Mesothelial cell of epicardium (in vitro differentiated cells): ENCODE measurements at places on chromosomes 2 and 18.

DNA sequence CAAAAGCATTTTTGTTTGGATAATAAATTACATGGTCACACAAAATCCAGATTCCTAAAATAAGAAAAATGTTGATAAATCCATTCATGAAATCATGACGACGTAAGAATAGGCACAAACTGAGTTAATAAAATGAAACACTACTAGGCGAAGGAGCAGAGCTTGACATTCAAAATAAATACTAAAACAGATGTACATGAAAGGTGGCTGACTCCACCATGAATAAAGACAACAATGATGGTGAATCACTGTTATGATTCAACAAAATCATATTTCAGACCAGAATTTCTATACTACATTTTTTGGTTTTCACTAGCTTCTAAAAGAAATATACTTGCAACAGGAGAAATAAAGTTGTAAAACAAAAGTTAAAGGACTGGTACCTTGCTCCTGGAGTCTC lies 122.0 kb upstream of the RNU4ATAC start:
- no peak for DNase-seq
- H3K4me3 ChIP-seq: no peak overlapping the region
- H3K4me1 ChIP-seq: peaks cover 28% of the 10 kb centered on the region
- no peaks in the 10 kb centered on the region for H3K27me3 ChIP-seq

DNA sequence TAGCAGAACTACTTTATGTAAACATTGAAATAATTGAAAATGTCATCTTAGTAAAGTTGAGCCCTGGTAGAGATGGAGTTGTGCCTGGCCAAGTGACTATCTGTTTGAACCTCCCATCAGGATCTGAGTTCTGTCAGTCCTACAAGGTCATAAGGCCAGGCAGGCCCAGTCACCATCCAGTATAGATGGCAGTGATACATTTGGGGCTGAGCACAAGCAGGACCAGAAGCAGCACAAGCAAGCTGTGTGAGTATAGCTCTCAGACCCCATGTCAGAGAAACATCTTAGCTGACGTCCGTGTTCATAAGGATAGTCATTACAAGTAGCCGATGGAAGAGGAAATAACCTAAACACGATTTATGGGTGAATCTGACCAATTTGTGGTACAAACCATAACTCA lies 44.5 kb upstream of the RBMS1 start:
- no peak overlapping the region for H3K27ac ChIP-seq
- H3K36me3 ChIP-seq: no peaks in the 10 kb centered on the region
- H3K27me3 ChIP-seq: no peaks in the 10 kb centered on the region
- no peak overlapping the region for H3K4me3 ChIP-seq
- peaks cover 16% of the 10 kb centered on the region for H3K4me1 ChIP-seq

GRCh38 chr2:182072861-182073260 lies 87.2 kb downstream of the PPP1R1C start:
- H3K27me3 ChIP-seq: no peaks in the 10 kb centered on the region
- no peak overlapping the region for H3K27ac ChIP-seq
- no peak overlapping the region for H3K4me3 ChIP-seq
- H3K36me3 ChIP-seq: no peaks in the 10 kb centered on the region
- DNase-seq: no peak

DNA sequence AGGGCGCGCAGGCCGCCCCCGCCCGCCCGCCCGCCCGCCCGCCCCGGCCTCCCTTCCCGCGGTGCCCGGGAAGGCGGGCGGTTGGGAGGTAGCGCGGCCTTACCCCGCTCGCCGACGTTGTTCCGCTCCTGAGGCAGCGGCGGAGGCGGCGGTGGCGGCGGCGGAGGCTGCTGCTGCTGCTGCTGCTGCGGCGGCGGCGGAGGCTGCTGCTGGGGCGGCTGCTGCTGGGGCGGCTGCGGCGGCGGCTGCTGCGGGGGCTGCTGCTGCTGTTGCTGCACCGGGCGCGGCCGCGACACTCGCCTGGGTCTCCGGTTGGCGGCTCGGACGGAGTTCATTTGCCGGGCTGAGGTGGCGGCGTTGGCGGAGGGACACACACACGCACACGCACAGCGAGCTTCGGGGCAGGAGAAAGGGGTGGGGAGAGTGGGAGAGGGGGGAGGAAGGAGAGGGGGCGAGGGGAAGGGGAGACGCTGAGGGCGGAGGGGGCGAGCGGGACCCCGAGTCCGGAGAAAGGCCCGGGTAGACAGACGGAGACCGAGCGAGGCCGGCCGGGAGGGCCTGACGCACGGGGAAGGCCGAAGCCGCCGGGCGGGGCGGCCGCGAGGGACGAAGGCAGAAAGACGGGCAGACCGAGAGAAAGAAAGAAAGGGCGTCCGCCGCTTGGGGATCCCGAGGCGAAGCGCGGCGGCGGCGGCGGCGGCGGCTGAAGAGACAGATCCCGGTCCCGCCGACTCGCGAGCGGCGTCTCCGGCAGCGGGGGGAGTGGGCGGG lies 727 bp downstream of the FBXO11 start:
- H3K36me3 ChIP-seq: no peaks in the 10 kb centered on the region
- H3K27me3 ChIP-seq: no peaks in the 10 kb centered on the region
- DNase-seq: peak; percentile 55
- H3K27ac ChIP-seq: peak overlapping the region; percentile 97

- peaks cover 3% of the 10 kb centered on the region for H3K36me3 ChIP-seq
- no peak overlapping the region for H3K4me3 ChIP-seq
- H3K27me3 ChIP-seq: no peaks in the 10 kb centered on the region
Measured at GRCh38 chr2:237734905-237735623, 63.5 kb upstream of the RBM44 start.

- no peaks in the 10 kb centered on the region for H3K27me3 ChIP-seq
- peaks cover 9% of the 10 kb centered on the region for H3K4me1 ChIP-seq
- no peaks in the 10 kb centered on the region for H3K36me3 ChIP-seq
- DNase-seq: no peak
Measured at GRCh38 chr2:8656160-8656641, 25.7 kb upstream of the ID2 start.

- no peak for DNase-seq
- H3K4me1 ChIP-seq: peaks cover 16% of the 10 kb centered on the region
- H3K4me3 ChIP-seq: no peak overlapping the region
- no peaks in the 10 kb centered on the region for H3K36me3 ChIP-seq
- H3K27ac ChIP-seq: no peak overlapping the region
Measured at GRCh38 chr2:200733713-200734198, 78.0 kb upstream of the BZW1 start.

GRCh38 chr2:14363137-14363536 lies 269.4 kb upstream of the LRATD1 start:
- H3K4me1 ChIP-seq: no peaks in the 10 kb centered on the region
- no peaks in the 10 kb centered on the region for H3K36me3 ChIP-seq
- no peak for DNase-seq
- no peaks in the 10 kb centered on the region for H3K27me3 ChIP-seq
- H3K4me3 ChIP-seq: no peak overlapping the region

DNA sequence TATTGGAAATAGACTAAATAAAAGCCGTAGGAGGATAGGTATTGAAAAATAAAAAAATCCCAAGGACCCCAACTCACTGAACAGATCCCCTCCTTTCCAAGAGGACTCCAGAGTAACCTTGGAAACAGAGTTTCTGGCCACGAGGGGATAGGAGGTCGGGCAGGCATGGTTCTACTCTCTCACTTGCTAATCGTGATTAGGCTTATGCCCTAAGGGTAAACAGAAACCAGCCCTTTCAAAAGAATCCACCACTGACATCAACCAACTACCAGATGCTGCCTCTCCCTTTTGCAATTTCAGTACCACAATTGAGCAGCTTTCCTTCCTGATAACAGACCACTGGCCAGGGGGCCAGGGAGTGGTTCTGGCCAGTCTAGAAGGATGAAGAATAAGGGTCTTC lies 477.8 kb downstream of the EIPR1 start:
- no peak overlapping the region for H3K27ac ChIP-seq
- no peak for DNase-seq
- H3K36me3 ChIP-seq: no peaks in the 10 kb centered on the region
- H3K27me3 ChIP-seq: peaks cover 12% of the 10 kb centered on the region

DNA sequence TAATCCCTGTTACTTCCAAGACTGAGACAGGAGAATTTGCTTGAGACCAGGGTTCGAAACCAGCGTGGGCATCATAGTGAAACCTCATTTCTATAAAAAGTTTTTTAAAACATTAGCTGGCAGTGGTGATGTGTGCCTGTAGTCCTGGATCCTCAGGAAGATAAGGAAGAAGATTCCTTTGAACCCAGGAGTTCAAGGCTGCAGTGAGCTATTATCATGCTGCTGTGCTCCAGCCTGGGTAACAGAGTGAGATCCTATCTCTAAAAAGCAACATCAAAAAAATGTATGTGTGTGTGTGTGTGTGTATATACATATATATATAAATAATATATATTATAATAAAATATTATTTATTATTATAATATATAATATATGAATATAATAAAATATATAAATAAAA lies 1417.6 kb upstream of the CDH2 start:
- no peaks in the 10 kb centered on the region for H3K27me3 ChIP-seq
- no peaks in the 10 kb centered on the region for H3K36me3 ChIP-seq
- DNase-seq: no peak

- H3K36me3 ChIP-seq: no peaks in the 10 kb centered on the region
- H3K4me3 ChIP-seq: no peak overlapping the region
- no peak for DNase-seq
- H3K27ac ChIP-seq: no peak overlapping the region
Measured at GRCh38 chr2:74778381-74779264, 55.3 kb upstream of the HK2 start.

- H3K4me1 ChIP-seq: peaks cover 11% of the 10 kb centered on the region
- H3K27ac ChIP-seq: no peak overlapping the region
- no peaks in the 10 kb centered on the region for H3K27me3 ChIP-seq
- no peaks in the 10 kb centered on the region for H3K36me3 ChIP-seq
- no peak overlapping the region for H3K4me3 ChIP-seq
- DNase-seq: no peak
Measured at GRCh38 chr18:77590943-77591515, 341.4 kb downstream of the GALR1 start.

DNA sequence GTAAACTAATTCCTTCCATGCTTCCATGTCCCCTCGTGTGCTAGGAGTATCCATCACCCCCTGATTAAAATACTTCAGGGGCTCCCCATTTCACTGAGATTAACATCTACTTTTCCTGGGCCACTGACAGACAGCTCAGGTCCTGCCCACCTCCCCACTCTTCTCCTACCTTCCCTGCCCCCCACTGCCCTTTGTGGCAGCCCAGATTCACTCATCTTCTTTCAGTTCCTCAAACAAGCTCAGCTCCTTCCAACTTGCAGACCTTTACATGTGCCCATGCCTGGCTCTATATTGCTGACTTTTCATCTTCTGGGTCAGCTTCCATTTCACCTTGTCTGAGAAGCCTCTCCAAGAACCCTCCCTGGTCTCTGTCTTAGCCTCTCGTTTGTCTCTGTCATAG lies 12.0 kb downstream of the RUFY4 start:
- H3K27me3 ChIP-seq: peaks cover 4% of the 10 kb centered on the region
- H3K27ac ChIP-seq: no peak overlapping the region
- no peak overlapping the region for H3K4me3 ChIP-seq
- no peaks in the 10 kb centered on the region for H3K36me3 ChIP-seq
- no peaks in the 10 kb centered on the region for H3K4me1 ChIP-seq

DNA sequence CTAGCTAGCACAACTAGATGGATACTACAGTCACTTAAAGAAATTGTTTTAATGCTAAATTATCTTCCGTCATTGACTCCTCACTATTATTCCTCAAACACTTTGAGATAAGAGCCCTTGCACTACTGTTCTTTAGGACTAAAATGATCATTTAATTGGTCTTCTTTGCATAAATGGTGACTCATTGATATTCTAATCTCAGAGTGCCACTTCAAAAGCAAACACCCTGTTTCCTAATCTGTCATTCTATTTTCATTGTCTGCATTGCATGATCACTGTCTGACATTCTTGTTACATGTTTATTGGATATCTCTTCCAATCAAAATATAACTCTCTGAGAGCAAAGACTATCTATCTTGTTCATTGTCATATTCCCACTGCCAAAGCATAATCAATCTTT lies 313.9 kb downstream of the EXOC6B start:
- no peaks in the 10 kb centered on the region for H3K27me3 ChIP-seq
- H3K4me1 ChIP-seq: peaks cover 23% of the 10 kb centered on the region
- peaks cover 16% of the 10 kb centered on the region for H3K36me3 ChIP-seq
- no peak overlapping the region for H3K27ac ChIP-seq
- H3K4me3 ChIP-seq: no peak overlapping the region

- H3K27me3 ChIP-seq: no peaks in the 10 kb centered on the region
- H3K4me1 ChIP-seq: peaks cover 27% of the 10 kb centered on the region
- no peak overlapping the region for H3K4me3 ChIP-seq
Measured at GRCh38 chr2:71713581-71714580, 260.5 kb downstream of the DYSF start.

GRCh38 chr18:51430538-51430937 lies 233.1 kb upstream of the MEX3C start:
- H3K27ac ChIP-seq: no peak overlapping the region
- no peaks in the 10 kb centered on the region for H3K27me3 ChIP-seq
- H3K36me3 ChIP-seq: no peaks in the 10 kb centered on the region
- DNase-seq: no peak
- H3K4me3 ChIP-seq: no peak overlapping the region
- H3K4me1 ChIP-seq: peaks cover 13% of the 10 kb centered on the region

DNA sequence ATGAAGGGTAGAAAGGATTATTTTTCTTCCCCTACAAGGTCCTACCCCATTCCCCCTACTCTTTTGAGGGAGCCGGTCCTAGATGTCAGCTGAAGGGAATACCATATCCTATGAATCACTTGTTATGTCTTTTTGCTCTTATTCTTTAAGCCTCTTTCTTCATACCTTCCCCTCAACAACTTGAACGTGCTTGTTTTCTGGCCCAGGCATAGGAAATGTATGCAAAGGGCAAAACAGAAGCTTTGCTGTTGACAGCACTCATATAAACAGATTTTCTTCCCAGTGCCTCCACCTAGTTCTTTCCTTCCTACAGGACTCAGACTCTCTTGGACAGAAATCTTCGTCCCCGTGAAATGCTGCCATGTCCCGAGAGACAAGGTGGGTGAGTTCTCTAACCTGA lies 64.6 kb downstream of the TMEM17 start:
- no peaks in the 10 kb centered on the region for H3K36me3 ChIP-seq
- no peaks in the 10 kb centered on the region for H3K4me1 ChIP-seq
- H3K4me3 ChIP-seq: no peak overlapping the region
- H3K27ac ChIP-seq: no peak overlapping the region

DNA sequence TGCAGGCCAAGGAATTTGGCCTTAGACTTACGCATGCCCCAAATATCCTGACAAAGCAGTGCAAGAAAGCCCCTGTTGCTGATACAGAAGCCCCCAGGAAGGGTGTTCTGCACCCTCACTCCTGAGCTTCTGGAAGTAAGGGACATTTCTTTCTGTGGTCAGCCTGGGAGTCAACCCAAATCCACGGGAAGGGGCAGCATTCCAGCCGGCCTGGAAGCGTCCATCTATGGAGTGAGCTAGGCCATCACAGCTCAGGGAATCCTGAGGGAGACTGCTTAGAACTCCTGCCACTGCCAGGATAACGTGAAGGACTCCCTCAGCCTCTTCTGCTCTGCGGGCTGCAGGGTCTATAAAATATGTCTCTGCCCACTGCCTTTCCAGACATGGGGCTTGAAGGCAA lies 173.9 kb downstream of the ANAPC1 start:
- no peak for DNase-seq
- H3K27ac ChIP-seq: no peak overlapping the region
- H3K4me3 ChIP-seq: no peak overlapping the region
- H3K4me1 ChIP-seq: peaks cover 5% of the 10 kb centered on the region
- H3K36me3 ChIP-seq: peaks cover 5% of the 10 kb centered on the region

- H3K27me3 ChIP-seq: no peaks in the 10 kb centered on the region
- H3K4me1 ChIP-seq: peaks cover 37% of the 10 kb centered on the region
- H3K4me3 ChIP-seq: peak overlapping the region; percentile 54
- peak; percentile 64 for DNase-seq
- no peaks in the 10 kb centered on the region for H3K36me3 ChIP-seq
- H3K27ac ChIP-seq: peak overlapping the region; percentile 96
Measured at GRCh38 chr2:42101206-42102023, 53.6 kb downstream of the PKDCC start.

GRCh38 chr2:71452565-71452964 lies 796 bp upstream of the DYSF start:
- H3K27ac ChIP-seq: no peak overlapping the region
- H3K4me3 ChIP-seq: no peak overlapping the region
- H3K27me3 ChIP-seq: peaks cover 55% of the 10 kb centered on the region
- H3K36me3 ChIP-seq: no peaks in the 10 kb centered on the region
- peaks cover 23% of the 10 kb centered on the region for H3K4me1 ChIP-seq
